WTC11 (cell line): ENCODE measurements at places on chromosomes 2 and 18.
A peak's percentile ranks its signal among the peaks of the same experiment; 100 is the strongest.

GRCh38 chr2:101843048-101843447, 145.5 kb downstream of the MAP4K4 start:
- DNase-seq: no peak

- DNase-seq: no peak
These were observed 39.5 kb upstream of the MCFD2 start for GRCh38 chr2:46954951-46955571.

DNA sequence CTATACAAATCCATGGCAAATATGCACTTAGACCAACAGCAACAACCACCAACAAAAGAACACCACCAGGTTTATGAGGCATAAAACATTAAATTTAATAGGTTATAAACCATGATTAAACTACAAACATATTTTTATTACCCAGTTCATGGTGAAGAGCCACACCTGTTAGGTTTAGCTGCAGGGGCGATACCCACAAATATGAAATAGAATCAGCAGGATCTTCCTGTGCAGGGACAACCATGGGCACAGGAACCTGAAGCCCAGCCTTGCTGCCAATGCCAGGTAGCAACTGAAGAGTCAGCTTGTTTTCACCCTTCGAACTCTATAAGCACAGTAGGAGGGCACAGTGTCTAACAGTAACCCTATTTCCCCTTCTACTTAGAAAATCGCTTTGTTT, 675.0 kb downstream of the SATB2 start:
- DNase-seq: no peak

GRCh38 chr18:78158943-78159342, 820.7 kb upstream of the SALL3 start:
- DNase-seq: no peak

- no peak for DNase-seq
These were observed 278.1 kb upstream of the ZEB2 start for GRCh38 chr2:144798034-144798433.

GRCh38 chr18:8242151-8242696, 367.0 kb upstream of the RAB12 start:
- DNase-seq: no peak

GRCh38 chr2:72415241-72415661, 267.6 kb upstream of the CYP26B1 start:
- no peak for DNase-seq

DNA sequence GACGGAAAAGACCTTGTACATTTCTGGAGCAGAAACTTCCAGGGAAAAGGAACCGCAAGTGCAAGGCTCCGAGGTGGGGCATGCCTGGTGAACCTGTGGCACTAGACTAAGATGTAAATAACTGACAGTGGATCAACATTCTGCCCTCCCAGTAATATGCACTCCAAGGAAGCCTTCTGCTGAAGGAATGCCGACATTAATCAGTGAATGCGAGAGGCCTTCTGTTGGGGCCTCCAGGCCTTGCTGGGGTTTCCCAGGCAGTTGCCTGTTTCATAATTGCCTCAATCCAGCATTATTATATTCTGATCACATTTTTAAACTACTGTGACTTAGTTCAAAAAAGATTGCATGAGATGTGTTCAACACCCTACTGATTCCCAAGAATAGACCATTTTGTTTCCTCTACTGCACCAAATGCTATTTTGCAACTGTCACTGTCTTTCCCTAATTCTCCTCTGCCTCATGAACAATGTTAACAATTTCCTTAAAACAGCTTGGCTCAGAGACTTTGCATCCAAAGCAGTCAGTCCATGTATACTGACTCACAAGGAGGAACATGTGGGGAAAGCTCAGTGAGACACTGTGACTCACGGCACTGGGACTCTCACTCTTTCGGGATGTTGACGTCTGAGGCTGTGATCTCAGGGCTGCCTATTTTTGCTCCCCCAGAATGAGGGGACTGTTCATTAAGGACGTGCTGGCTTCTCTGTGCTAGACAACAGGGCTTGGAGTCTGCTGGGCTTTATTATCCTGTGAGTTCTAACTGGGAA, 10.5 kb upstream of the DSG2 start:
- no peak for DNase-seq

GRCh38 chr2:42045352-42045751, 2.5 kb upstream of the PKDCC start:
- no peak for DNase-seq

DNA sequence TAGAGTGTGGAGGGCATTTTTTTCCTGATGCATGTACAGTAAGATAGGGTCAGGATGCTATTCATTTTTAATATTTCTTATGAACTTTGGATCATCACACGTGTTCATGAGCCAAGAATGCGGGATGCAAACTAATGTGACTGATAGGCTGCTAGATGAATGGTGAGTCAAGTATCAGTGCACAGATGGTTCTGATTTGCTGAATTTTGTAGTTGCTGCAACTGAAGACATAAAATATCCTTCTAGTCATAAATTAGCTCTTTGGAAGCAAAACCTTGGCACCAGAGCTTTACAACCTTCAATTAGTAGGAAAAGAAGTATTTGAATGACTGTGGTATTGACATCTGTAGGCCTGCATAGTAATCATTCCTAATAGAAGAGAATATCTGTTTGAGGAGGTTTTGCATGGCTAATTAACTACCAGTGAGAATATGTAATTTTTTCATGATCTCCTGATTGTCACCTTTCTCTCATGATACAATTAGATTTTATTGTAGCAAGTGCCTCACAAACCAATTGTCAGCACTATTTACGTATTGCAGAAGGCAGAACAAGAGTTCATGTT, 94.0 kb downstream of the VRK2 start:
- DNase-seq: no peak

DNA sequence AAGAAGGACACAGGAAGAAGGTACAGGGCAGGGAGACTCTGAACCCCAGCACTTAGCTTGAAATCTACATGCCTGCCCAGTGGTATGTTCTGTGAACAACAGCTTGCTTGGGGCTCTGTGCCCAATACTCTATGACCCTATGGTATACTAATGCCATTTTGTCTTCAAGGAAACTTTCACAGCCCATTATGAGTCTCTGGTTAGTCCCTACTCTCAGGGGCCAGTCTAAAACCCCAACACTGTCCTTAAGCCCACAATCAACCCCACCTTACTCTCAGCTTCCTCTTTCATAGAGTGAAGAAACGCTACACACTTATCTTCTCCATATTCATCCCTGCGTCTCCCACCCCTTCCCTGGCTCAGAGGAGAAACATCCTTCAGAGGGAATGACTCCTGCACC, 16.0 kb downstream of the NEB start:
- DNase-seq: no peak

GRCh38 chr2:233708942-233709341, 3.8 kb upstream of the UGT1A5 start:
- no peak for DNase-seq

- no peak for DNase-seq
These were observed 12.1 kb upstream of the MAP2 start for GRCh38 chr2:209411718-209412117.

GRCh38 chr2:12155303-12156051, 409.0 kb downstream of the LPIN1 start:
- no peak for DNase-seq

DNA sequence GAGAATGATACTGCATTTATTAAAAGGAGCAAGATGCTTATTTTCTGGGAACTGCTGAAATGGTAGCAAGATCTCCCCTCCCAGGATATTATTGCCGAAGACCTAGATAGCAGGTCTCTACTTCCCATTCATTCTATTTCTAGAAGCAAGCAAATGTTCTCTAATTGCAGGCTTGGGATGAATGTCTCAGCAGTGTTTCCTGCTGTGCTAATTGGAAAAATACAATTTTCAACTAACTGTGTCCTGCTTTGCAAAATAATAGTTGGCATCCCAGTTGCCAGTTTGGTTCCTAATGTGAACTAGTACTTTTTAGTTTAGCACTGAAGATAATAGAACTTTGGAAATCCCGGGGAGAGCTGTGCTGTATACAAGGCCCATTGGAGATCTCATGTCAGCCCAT, 26.1 kb downstream of the SLC20A1 start:
- no peak for DNase-seq

DNA sequence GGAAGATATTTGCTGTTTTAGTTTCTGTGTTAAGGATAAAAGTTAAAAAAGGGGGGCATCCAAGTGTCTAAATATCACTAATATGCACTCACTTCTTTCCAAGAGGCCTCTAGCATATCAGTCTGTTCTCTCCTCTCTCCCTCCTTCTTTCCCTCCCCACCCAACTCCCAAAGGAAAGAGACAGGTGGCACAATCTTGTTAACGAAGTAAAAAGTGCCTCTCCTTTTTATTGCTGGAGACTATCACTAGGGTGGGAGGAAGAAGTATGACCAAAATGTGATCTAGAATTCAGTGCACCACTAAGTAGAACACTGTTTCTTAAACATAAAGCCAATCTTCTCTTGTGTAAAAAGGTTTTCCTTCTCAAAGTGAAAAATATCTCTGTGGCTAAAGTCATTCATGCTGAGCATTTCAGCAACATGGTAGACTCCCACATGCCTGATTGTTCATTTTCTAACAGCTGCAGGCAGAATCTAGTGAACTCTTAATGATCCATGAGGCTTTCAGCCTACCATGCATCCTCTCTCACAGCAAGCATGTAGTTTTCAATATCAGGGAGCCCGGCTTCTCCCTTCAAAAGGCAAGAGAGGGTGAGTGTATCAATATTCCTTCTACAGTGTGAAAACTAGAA, 39.5 kb downstream of the RNU4ATAC start:
- DNase-seq: no peak

- DNase-seq: no peak
These were observed 107.7 kb downstream of the BCL11A start for GRCh38 chr2:60445684-60446179.

GRCh38 chr18:62018034-62018758, 125.4 kb upstream of the RNF152 start:
- DNase-seq: no peak

GRCh38 chr2:37894047-37894446, 31.0 kb upstream of the RMDN2 start:
- DNase-seq: no peak

DNA sequence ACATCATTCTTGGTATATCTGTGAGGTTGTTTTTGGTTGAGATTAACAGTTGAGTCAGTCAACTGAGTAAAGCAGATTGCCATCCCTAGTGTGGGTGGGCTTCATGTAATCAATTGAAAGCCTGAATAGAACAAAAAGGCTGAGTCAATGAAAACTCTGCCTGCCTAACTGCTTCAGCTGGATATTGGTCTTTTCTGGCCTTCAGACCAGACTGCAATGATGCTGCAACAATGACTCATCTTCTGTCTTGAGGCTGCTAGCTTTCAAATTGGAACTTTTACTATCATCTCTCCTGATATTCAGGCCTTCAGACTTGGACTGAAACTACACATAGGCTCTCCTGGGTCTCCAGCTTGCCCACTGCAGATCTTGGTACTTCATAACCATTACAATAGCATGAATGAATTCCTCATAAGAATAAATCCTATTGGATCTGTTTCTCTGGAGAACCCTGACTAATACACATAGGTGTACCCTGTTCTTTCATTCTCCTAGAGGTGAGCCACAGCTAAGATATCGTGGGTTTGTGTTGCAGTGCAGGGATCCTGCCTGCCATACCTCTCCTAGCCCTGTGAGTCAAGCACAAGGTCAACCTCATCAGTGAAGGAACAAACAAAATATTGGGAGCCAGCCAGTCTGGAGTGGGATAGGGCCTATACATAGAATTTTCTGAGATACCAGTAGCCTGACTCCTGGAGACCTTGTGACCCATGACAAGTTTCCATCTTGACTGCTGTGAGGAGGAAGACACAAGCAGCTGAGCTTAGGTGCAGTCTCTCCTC, 473.8 kb downstream of the DCC start:
- DNase-seq: no peak

DNA sequence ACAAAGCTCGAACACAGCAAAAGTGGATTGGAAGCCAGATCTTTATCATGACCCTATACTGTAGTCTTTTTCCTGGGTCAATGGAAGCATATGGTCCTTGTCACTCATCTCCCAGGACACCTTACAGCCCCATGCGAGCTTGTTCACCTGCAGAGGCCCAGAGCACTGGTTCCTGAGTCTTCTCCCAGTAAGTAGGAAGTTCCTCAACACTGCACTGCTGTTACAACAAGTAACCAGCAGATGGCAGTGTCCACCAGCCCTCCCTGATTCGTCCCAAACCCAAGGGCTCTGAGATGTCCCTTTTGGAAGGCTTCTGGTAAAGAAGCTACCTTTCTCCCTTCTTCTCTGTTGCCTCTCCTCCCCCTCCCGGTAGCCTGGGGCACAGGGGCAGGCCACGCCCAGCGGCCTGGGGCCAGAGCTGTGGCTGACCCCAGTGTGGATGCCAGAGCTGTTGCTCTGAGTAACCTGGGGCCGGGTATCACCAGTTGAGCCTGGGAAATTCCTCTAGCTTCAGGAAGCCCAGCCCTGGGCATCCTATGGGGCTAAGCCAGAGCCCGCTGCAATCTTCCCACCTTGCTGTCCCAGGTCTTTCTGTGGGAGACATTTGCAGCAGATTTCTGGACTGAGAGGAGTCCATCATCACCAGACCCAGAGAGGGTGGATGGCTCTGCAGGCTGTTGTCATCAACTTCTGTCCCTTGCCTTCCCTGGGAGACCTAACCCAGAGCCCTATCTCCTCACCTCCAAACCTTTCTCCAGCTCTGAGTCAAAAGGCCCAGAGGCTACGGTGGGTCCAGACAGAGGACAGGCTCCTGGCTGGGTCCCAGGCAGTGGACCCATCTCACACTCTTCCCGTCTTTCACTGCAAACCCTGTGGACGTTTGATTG, 5.3 kb upstream of the GDF7 start:
- peak; percentile 76 for DNase-seq

GRCh38 chr2:223467196-223467595, 135.0 kb downstream of the SCG2 start:
- DNase-seq: no peak

- DNase-seq: no peak
These were observed 109.0 kb upstream of the EPAS1 start for GRCh38 chr2:46188041-46188716.

DNA sequence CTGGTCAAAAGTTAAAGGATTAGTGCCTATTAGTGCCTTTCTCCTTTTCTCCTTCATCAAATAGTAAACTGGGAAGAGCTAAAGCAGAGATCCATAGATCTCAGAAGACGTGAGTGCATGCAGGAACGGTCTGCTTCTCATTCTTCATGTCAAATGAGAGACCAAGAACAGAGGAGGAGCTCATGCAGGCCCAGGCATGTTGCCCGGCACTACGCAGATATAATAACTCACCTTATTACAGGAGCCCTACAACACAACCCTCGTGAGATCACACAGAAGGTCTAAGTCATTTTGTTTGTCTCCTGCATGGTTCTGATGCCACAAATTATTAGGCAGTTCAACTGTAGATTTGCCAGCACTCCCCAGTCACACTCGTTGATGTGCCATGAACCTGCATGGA, 71.8 kb downstream of the CMPK2 start:
- DNase-seq: no peak

- no peak for DNase-seq
These were observed 603.8 kb downstream of the PLCL1 start for GRCh38 chr2:198408171-198408570.

DNA sequence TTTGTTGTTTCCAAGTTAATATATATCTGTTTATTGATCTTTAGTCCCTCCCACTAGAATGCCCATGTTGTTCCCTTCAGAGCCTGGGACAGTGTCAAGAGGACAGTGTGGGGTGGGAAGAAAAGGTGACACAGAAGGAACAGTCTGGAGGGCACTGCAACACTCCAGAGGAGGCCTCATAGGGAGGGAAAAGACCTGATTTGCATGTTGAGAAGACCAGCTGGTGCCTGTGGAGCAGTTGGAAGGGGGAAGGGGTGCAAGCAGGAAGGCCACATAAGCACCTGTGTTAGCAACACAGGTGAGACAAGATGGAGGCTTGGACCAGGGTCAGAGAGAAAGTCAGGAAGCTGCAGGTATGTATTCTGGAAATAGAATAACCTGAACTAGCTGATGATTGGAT, 48.1 kb upstream of the FHOD3 start:
- no peak for DNase-seq

GRCh38 chr2:23260621-23261020, 124.4 kb upstream of the KLHL29 start:
- DNase-seq: no peak

- DNase-seq: no peak
These were observed 836.3 kb upstream of the ACVR2A start for GRCh38 chr2:147008481-147008880.
